ENCODE measurements at places on chromosomes 5 and 9. TPM values are rescaled to one million over a fixed set of nuclear protein-coding genes. Genes with fewer than 3 reads are reported as not detected.

CAMK4 gene
- 3.5 TPM for total RNA-seq

NR6A1 gene
- 14.5 TPM for total RNA-seq

NEUROG1 gene
- not detected for total RNA-seq

CER1 gene
- 2.8 TPM for total RNA-seq

SLC25A2 gene
- 0.25 TPM for total RNA-seq

INSL4 gene
- total RNA-seq: not detected

DNA sequence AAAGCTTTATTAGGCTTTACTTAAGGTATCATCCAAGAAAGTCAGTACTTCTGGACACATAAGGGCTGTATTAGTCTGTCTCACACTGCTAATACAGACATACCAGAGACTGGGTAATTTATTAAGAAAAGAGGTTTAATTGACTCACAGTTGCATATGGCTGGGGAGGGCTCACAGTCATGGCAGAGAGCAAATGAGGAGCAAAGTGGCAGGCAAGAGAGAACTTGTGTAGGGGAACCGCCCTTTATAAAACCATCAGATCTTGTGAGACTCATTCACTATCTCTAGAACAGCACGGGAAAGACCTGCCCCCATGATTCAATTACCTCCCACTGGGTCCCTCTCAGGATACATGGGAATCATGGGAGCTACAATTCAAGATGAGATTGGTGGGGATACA lies 49.2 kb upstream of the SLC44A1 start:
- no peak for DNase-seq
- H3K27me3 ChIP-seq: no peaks in the 10 kb centered on the region
- no peaks in the 10 kb centered on the region for H3K36me3 ChIP-seq
- H3K4me1 ChIP-seq: no peaks in the 10 kb centered on the region
- H3K27ac ChIP-seq: no peak overlapping the region

NR5A1 gene
- total RNA-seq: 0.26 TPM

DNA sequence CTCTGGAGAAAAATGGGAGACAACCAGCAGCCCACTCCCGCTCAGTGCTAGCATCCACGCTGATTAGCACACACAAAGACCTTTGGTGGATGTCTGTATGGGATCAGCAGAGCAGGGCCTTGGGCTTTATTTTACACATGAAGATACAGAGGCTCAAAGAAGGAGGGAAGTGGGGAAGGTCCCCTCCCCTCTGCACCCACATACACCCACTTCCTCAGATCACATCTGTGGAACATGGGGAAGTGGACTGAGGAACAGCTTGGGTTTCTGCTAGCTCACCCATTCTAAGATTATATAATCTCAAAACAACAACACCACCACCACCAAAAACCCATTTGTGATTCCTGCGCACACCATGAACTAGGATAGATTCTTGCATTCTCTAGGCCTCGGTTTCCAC lies 14.0 kb downstream of the GGTA1 start:
- H3K4me3 ChIP-seq: no peak overlapping the region
- H3K27me3 ChIP-seq: peaks cover 8% of the 10 kb centered on the region
- H3K36me3 ChIP-seq: no peaks in the 10 kb centered on the region
- no peaks in the 10 kb centered on the region for H3K4me1 ChIP-seq
- no peak overlapping the region for H3K27ac ChIP-seq

CTSV gene
- 36.3 TPM for total RNA-seq
